ENCODE measurements at places on chromosomes 1 and 21. TPM values are rescaled to one million over a fixed set of nuclear protein-coding genes. Genes with fewer than 3 reads are reported as not detected.

DNA sequence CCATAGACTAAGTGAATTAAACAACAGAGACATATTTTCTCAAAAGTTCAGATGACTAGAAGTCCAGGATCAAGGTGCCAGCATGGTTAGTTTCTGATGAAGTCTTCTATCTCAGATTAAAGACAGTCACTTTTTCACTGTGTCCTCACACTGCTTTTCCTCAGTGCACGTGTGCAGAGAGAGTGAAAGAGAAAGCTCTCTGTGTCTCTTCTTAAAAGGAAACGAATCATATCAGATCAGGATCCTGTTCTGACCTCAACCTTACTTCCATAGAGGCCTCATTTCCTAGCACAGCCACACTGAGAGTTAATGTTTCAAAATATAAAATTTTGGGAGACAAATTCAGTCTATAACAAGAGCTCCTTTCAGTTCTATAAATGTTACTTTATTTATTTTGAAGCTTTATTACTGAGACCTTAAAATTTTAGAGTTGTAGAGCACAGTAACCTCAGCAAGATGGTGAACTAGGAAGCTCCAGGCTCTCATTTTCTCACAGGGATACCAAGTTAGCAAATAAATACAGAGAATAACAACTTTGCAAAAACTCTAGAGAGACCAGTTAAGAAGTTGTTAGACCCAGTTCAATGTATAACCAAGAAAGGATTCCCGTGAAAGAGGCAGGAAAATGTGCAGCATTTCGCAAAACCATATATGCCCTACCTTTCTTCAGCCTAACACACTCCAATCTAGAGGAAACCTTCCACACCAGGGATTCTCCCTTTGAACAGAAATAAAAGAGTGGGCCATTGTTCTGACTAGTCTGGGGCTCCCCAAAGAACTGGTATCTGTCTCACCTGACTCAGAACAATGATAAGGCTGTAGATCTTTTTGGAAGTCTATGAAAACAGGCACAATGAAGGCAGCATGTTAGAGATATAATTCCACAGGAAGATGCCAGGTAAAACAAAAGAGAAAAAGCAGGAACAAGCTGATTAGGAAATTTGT, 372.2 kb downstream of the MRPL39 start:
- no peak for DNase-seq

The YTHDF2 gene
- 98.7 TPM for total RNA-seq

GRCh38 chr1:30976143-30976542, 67.6 kb upstream of the SDC3 start:
- DNase-seq: no peak

GRCh38 chr21:42997053-42997452, 22.7 kb downstream of the PKNOX1 start:
- peak; percentile 33 for DNase-seq

The PKLR gene
- not detected for total RNA-seq

The AMPD1 gene
- total RNA-seq: not detected

DNA sequence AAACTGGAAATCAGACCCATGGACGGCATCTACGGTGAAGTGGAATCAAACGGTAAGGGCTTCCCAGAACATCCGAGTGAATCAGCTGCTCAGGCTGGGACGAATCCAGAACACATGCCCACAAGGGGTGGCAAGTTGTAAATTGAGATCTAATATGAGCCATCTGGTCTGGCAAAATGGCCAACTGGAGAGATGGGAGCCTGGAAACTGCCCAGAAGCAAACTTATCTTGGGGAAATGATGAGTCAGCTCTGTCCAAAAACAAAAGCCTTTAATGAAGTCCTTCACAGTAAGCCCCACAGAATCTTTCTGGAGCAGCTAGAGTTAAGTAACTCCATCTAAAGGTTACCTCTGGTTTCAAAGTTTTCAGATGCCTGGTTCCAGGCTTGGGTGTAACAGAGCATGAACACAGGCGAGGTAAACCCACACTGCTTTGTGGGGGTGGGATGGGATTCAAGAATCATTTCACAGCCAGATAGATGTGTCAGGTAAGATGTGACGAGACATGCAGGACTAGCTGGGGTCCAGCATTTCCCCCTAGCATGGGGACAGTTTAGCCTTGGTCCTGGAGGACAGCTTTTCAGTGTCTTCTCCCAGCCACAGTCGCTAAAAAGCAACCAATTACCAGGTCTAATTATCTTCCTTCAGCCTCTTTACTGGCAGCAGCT, 10.5 kb upstream of the SRP9 start:
- DNase-seq: no peak

- no peak for DNase-seq
Measured at GRCh38 chr1:46303872-46304326, 401 bp downstream of the UQCRH start.

DNA sequence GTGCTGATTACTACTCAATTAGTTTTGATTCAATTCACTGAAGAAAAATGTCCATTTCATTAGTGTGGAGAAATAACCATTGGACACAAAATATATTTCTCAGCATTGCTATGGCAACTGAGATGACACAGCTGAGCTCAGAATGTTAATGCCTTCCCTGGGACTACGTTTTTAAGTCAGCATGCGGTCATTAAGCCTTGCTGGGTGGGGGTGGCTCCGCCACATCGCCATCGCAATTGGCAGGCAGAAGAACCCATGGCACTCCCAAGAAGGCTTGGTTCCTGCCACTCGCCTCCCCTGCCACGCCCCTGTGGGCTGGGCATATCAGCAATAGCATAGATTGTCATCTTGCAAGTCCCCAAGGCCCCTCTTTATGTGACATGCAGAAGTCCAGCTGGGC, 256.7 kb upstream of the CAMK1G start:
- DNase-seq: no peak

DNA sequence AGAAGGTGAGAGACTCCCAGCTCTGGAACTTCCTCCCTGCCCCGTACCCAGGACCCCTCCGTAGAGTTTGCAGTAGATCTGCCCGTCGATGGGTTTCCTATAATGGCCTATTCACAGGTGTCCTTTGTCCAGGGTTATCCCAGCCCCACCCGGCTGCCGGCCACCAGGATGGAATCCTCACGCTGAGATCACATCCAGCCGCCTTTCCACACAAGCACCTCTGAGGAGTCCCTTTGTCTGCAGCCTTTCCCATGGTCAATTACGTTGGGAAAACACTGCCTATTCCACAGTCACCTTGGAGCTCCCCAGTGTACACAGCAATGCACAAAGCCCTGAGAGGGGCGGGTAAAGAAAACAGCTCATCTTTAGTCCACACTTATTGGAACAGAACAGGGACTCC, 190.0 kb upstream of the EDN2 start:
- DNase-seq: no peak

The COA7 gene
- 17.2 TPM for total RNA-seq

The C8A gene
- not detected for total RNA-seq

- no peak for DNase-seq
Measured at GRCh38 chr21:38905328-38905727, 99.6 kb downstream of the ETS2 start.

DNA sequence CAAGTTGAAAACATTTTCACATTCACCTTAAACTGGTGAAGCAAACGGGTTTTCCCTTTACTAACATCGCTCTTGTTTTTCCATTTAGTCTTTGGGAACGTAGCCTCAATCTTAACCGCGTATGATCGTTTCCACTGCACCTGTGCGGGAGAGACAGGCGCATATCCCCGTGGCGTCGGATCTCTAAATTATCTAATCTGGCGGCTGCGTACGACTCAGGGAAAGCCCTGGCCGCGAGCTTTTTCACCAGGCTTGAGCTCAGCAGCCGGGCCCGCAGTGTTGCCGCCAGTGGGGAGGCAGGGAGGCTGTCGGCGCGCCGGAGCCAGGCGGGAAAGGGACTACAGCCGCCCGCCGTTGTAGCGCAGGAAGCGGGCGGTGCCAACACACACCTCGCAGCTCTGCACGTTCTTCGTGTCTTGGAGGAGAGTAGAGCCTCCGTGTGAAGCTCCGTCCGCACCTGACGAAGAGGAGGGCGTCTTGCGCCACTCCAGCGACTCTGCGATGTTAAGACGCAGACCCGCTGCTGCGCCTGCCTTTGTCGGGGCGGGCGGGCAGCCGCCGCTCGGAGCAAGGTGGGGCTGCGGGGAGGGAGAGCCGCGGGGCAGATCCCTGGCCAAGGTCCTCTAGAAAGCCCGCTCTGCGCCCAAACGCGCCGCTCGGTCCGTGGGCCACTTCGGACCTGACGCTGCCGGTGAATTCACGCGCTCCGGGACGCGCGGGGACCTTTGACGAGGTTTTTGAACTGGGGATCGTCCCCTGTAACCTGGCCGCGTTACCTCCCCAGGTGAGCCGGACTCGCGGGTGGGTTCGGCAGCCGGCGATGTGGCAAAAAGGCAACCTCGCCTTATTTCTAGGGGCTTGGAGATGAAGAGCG, 18.5 kb upstream of the TBX15 start:
- no peak for DNase-seq

The TMPRSS2 gene
- not detected for total RNA-seq

DNA sequence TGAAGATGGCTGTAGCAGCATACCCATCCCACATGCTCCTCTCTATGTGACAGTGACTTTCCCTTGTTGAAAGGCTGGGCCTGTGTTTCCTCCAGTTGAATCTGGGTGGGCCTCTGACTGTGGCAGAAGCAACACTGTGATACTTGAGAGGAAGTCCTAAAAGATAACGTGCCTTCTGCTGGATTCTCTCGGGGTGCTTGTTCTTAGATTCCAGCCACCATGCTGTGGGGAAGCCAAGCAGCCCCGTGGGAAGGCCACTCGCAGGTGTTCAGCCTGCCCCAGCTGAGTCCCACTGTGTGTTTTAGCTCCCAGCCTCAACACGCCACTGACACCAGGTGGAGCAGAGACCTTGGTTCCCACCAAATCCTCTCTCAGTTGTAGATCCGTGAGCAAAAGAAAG, 31.5 kb downstream of the TRAPPC10 start:
- DNase-seq: no peak

GRCh38 chr1:171566467-171566866, 55.6 kb upstream of the MYOCOS start:
- no peak for DNase-seq

GRCh38 chr1:42753070-42753469, 13.0 kb upstream of the CLDN19 start:
- DNase-seq: no peak

- no peak for DNase-seq
Measured at GRCh38 chr1:7721940-7722669, 49.0 kb upstream of the VAMP3 start.

DNA sequence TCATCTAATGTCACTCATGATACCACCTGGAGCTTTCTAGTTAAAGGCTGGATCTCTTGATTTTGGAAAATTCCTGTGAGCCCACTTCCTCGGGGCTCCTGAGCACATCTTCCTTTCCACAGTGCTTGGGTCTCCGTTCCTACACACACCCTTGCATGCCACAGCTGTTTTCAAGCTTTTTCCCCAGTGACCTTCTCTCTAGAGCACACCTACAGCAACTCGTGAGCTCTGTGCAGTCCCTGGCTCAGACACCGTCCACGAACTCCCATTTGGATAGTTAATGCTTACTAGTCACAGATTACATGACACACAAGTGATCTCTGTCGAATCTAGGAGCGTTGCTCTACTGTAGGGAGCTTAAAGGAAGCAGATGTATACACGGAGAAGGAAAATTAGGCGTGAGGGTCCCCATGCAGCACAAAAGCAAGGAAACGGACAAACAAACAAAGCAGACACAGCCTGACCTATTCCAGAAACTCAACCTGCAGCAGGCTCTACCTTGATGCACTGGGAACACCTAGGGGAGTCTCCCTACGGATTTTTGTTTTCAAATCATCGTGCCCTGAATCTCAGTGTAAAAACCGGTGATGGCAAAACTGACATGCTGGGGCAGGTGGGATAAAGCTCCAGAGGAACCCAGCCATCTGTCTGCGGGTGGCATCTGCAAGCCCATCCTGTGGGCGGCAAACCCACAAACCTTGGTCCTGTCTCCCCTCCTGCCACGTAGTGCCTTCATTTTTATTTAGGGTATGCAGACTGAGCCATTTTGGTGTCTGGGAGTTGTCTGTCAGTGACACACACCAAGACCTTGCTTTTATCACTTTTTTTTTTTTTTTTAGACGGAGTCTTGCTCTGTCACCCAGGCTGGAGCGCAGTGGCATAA, 177.8 kb downstream of the RUNX1 start:
- no peak for DNase-seq

DNA sequence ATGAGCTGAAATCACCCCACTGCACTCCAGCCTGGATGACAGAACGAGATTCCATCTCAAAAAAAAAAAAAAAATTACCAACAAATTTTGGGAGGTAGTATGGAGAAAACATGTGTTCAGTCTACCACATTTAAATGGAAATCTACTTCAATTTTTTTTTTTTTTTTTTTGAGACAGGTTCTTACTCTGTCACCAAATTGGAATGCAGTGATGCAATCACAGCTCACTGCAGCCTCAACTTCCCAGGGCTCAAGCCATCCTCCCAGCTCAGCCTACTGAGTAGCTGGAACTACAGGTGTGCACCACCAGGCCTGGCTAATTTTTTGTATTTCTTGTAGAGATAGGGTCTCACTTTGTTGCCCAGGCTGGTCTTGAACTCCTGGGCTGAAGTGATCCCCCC, 82.1 kb downstream of the GFI1 start:
- DNase-seq: no peak

DNA sequence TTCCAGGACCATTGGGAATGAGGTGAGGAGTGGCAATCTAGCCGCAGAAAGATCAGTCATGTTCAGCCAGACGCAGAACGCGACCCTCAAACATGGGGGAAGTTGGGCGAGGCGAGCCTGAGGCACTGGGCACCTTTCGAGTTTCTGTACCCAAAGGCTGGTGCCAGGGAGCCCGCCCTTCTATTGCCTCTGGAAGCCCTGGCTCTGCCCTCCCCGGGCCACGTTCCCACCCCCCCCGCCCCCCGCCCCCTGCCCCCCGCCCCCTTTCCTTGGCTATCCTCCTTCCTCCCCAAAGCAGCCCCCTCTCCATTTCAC, 2.2 kb upstream of the ZBTB7B start:
- peak; percentile 71 for DNase-seq

DNA sequence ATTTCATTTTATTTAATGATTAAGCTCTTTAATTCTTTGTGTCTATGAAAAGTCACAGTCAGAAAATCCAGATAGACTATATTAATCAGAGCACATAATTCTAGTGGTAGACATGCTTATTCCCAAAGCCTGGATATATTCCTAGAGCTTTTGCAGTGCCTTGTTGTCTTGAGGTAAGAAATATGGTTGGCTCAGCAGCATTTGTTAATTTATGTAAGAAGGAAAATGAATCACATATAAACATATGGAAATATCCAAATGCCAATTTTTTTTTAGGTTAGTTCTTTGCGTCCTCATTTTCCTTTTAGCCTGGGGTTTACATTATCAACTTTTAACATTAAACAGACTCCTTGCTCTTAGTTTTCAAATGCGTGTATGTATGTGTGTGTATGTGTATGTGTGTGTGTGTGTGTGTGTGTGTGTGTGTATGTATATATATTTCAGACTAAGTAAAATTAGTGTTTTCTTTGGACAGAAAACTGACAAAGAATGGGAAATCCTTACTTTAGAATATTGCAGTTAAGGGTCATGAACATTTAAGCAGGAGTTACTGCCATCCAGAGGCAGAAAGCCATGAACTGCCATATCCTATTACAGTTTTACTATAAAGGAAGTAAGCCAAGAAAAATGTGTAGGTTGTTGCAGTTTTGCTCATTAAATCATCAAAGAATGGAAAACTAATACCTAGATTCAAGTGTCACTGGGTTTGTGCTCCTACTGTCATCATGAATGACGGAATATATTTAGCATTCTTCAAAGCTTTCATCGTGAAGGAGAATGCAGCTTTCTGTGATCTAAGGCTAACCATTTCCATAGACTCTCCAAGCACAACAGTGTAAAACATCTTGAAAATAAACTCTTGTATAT, 477.1 kb upstream of the NR5A2 start:
- DNase-seq: no peak
